Fibroblast of skin of back (primary cell): ENCODE measurements at places on chromosomes 1 and 21.

GRCh38 chr1:200665861-200666260 is 3.8 kb downstream of the DDX59 start:
- DNase-seq: no peak

GRCh38 chr1:18869847-18870594 is 10.6 kb upstream of the TAS1R2 start:
- no peak for DNase-seq

DNA sequence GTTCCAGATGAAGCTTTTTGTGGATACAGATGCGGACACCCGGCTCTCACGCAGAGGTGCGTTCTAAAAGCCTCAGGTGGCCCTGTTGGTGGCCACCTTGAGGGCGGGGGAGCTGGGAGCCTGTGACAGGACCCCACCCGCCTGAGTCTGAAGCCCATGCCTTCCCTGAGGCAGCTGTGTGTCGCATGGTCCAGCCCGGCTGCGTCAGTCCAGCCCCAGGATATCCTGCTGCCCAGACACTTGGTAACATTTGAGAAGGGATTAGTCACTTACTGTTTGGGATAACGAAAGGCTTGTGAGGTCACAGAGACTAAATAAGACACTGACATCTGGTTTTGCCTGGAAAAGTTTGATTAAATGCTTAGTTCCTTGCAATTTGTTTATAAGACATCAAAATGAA is 68.9 kb downstream of the UCK2 start:
- DNase-seq: peak; percentile 96

GRCh38 chr1:218783916-218784315 is 389.8 kb upstream of the LYPLAL1 start:
- DNase-seq: no peak

DNA sequence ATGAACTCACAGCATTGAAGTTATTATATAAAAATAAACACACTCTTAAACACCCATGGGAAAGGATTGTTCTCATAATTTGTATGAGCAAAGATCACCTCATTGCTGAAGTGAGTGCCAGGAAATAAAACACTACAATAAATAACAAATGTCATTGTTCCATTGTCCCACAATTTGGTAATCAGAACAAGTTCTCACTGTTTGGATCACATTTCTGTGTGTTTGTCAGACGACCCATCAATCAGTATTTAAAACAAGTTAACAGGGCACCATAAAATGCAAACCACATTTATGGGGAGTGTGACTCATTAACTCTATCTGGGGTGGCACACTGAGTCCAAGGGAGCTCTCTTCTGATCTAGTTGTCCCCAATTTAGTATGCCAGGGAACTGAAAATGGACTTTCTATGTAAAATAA is 124.5 kb downstream of the PTPRC start:
- no peak for DNase-seq

GRCh38 chr1:27574871-27575831 is 28.8 kb downstream of the AHDC1 start:
- peak; percentile 90 for DNase-seq

DNA sequence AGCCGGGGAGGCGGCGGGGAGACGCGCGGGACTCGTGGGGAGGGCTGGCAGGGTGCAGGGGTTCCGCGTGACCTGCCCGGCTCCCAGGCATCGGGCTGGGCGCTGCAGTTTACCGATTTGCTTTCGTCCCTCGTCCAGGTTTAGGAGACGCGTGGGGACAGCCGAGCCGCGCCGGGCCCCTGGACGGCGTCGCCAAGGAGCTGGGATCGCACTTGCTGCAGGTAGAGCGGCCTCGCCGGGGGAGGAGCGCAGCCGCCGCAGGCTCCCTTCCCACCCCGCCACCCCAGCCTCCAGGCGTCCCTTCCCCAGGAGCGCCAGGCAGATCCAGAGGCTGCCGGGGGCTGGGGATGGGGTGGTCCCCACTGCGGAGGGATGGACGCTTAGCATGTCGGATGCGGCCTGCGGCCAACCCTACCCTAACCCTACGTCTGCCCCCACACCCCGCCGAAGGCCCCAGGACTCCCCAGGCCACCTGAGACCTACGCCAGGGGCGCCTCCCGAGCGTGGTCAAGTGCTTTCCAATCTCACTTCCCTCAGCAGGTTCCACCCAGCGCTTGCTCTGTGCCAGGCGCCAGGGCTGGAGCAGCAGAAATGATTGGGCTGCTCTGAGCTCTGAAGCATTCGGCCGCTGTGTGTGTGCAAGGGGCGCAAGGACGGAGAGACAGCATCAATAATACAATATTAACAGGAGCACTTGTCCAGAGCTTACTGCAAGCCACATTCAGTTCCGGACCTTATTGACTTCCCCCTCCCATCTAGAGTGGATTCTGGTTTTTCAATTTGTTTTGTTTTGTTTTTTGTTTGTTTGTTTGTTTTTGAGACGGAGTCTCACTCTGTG is 10.3 kb downstream of the SIM2 start:
- no peak for DNase-seq

DNA sequence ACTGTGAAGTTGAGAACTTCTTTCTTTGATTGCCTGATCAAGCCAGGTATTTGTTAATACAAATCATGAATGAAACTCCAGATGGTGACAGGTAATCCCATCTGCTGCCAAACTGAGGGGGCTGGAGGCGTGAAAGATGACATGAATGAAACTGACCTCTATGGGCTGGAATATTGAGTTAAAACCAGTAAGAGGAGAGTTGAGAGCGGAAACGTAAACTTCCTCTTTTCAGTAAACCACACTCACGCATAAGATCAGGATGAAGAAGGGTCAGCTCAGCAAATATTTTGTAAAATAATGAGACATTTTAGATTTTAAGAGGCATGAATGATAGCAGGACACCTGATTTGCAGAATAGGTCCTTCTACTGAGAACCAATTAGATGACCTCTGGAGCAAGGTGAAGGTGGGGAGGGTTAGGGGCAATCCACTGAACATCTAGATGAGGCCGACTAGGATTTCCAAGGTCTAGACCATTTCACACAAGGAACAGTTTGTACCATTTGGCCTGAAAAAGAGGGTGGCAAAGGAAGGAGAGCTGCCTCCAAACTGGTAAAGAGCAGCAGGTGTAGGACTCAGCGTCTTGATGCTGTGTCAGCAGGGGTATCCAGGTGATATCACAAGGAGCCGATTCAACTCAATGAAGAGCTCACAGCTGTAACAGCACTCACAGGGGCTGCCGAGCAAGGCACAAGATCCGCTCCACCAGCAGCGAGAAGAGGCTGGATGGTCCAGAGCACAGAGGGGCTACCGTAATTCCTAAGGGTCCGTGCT is 132.6 kb downstream of the NTPCR start:
- no peak for DNase-seq

GRCh38 chr1:201369209-201369608 is 8.3 kb downstream of the TNNT2 start:
- DNase-seq: no peak

DNA sequence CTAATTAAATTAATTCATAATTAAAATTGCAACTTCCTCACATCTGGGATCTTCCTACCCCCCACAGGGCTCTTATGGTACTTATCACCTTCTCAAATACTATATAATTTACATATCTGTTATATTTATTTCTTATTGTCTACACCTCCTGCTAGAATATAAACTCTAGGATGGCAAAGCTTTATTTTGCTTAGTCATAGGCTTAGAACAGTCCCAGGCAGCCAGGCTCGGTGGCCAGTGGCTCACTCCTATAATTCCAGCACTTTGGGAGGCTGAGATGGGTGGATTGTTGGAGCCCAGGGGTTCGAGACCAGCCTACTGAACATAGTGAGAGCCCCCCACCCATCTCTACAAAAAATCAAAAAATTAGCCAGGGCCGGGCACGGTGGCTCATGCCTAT is 10.0 kb upstream of the VPS13D start:
- no peak for DNase-seq

- peak; percentile 25 for DNase-seq
Measured at GRCh38 chr1:199612976-199613774, 414.3 kb upstream of the NR5A2 start.

GRCh38 chr1:179968284-179968993 is 13.8 kb downstream of the CEP350 start:
- no peak for DNase-seq

GRCh38 chr1:10415211-10415930 is 14.9 kb upstream of the CENPS start:
- peak; percentile 75 for DNase-seq

- peak; percentile 88 for DNase-seq
Measured at GRCh38 chr1:183609313-183609712, 19.1 kb upstream of the NCF2 start.

- DNase-seq: peak; percentile 74
Measured at GRCh38 chr1:1554926-1555915, 14.8 kb upstream of the TMEM240 start.

- DNase-seq: no peak
Measured at GRCh38 chr1:192512426-192513162, 63.0 kb upstream of the RGS1 start.

- peak; percentile 40 for DNase-seq
Measured at GRCh38 chr1:94660994-94661393, 119.4 kb upstream of the F3 start.

DNA sequence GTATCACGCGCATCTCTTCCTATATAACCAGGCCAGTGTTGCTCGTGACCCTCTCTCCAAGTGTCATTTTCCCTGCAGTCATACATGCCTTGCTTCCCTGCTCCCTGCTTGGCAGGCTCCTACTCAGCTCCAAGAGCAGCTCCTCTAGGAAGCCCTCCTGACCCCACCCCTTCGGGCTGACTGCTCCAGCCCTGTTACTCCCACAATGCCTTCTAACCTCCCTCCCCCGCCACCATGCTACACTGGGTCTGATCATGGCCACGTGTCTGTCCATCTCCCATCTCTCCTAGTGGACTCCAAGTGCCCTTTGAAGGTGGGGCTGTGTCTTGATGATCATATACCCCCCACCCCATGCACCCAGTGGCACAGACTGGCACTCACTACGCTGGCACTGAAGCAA is 44.7 kb downstream of the MRPL37 start:
- DNase-seq: no peak

- DNase-seq: no peak
Measured at GRCh38 chr21:31609081-31609480, 50.4 kb upstream of the SOD1 start.

DNA sequence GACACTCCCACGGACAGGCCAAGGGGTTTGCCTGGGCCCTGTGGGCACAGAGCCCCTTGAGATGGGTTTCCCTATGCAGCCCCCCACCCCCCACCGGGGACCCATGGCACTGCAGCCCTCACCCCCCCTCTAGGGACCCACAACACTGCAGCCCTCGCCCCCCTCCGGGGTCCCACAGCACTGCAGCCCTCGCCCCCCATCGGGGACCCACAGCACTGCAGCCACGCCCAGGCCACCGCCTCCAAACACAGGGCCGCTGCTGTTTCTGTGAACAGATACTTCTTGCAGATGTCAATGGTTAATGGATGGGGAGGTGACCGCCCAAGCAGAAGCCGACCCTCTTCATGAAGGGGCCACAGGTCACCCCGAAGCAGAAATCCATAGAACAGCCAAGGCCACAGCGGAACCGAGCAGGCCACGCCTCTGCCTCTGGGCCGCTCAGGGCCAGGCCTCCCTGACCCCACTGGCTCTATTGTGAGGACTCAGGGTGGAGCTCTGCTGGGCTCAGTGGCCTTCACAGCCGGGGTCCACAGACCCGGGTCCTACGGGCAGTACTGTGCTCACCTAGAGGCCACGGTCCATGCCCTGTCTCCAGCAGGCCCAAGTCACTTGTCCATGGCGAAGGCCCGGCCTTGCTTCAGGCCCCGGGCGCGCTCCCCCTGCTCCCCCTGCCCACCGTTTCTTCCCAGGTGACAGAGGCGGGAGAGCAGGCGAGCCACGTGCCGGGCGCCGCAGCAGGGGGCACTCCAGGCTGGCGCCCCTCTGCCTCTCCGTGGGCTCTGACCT is 4.1 kb upstream of the POFUT2 start:
- no peak for DNase-seq

GRCh38 chr1:162003061-162003829 is 20.4 kb downstream of the OLFML2B start:
- DNase-seq: peak; percentile 97

DNA sequence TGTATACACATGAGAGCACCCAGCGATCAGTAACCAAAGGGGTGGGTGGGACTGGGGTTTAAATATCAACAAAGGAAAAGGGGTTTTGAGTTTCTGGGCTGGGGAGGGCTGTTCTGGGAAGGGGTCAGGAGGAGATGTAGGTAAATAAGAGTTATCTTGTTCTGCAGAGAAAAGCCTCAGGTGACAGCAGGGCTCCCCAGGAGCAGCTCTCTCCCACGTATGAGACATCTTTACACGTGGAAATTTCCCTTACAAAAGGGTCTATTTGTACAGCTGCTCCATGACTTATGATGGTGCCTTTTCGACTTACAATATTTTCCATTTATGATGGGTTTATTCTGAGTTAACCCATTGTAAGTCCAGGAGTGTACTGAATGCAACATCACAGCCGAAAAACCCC is 16.3 kb upstream of the PADI2 start:
- no peak for DNase-seq

DNA sequence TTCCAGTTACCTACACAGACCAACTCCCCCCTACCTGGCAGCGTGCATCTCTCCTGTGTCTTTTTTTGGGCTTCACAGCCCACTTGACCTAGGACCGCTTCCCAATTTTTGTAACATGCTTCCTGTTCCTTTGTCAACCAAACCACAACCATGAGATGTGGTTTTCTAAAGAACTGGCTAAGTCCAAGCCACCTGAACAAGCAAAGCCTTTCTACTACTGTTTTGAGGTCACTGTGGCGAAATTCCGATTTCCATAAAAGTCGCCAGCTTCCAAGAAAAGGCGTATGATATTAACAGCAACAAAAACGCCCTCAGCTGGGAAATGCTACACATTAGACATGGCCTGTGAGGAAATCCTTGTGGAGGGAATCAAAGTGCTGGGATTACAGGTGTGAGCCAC is 12.7 kb upstream of the AK2 start:
- DNase-seq: no peak

- DNase-seq: no peak
Measured at GRCh38 chr1:58898739-58899586, 115.1 kb upstream of the JUN start.

GRCh38 chr1:110061341-110061740 is 9.1 kb downstream of the ALX3 start:
- no peak for DNase-seq

DNA sequence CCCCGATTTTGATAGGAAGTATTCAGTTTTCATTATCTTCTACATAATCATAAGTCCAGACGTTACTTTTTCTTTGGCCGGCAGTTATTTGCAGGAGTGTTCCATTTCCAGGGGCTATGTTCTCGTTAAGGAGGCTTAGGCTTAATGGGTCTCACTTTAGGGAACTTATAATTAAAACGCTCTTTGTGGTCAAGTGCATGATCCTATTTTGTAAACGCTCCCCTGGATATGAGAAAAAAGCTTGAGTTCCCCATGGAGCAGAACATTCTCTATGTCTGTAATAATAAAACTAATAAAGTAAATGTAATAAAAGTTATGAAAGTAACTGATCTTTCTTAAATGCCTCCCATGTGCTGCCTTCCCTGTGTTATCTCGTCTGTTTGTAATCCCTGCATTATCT is 48.7 kb upstream of the GPR153 start:
- no peak for DNase-seq
